ENCODE measurements at places on chromosomes 1 and 21.

DNA sequence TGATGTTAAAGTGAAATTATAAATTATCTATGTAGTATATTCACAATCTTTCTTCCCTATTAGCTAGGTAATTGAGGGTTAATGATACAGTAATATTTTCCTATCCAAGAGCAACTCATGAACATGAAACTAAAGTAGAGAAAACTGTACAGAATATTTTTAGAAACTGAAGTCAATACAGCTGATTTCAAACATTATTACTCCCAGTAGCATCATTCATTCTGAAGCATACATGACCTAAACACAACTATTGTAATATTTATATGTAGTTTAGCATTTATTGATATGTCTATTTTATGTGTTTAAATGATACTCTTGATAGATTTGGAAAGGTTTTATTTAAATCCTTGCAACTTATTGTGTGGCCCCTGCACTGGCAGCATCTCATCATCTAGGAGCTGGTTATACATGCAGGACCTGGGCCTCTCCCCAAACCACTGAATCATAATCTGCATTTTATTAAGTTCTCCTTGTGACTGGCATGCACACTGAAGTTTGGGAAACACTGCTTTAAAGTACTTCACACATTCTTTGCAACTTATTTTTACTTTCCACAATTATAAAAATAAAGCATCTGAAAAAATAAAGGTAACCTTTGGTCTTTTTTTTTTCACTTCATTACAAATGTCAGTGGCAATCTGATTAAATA is 199.9 kb downstream of the LRRC40 start:
- DNase-seq = no peak

DNA sequence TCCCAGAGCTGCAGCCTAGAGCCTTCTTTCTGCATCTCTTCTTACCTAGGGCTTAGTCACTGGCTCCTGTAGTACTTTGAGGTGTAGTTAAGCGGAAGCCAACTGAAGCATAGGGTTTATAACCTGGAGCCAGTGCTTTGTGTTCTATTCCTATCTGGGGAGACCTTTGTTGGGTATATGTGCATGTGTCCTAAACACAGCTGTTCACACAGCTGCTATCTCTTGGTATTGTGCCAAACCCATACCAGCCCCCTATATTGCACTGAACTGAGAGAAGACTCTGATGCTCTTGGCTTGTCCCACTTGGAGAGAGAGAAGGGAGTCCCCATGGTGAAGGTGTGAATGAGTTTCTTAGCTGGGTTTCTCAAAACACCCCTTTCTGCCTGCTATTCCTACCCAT is 17.2 kb upstream of the NFASC start:
- DNase-seq = no peak

DNA sequence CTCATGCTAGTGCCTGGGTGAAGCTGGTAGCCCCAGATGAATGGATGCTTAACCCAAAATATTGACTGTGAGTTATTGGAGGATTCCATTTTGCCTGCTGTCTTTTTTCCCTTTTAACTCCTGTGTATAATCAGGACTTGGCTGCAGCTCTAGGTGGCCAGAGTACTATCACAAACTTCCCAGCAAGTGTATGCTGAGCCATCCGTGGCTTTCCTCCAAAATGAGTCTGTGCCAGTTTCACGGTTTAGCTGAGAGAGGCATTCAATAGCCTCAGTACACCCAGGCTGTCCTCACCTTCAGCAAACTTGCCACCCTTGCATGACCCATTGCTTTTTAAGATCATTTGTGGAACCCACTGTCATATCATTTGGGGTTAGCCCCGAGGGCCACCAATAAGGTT is 5.3 kb upstream of the DPT start:
- DNase-seq = no peak

- no peak for DNase-seq
These were observed 23.6 kb downstream of the VAMP4 start for GRCh38 chr1:171718216-171718615.

GRCh38 chr1:2054560-2054959 is 4.3 kb downstream of the PRKCZ start:
- DNase-seq = no peak

- DNase-seq = no peak
These were observed 5.9 kb upstream of the DHX9 start for GRCh38 chr1:182833271-182833670.

GRCh38 chr1:178973652-178974101 is 52.0 kb upstream of the FAM20B start:
- DNase-seq = no peak

- no peak for DNase-seq
These were observed 442 bp upstream of the AHCYL1 start for GRCh38 chr1:109984190-109984455.

- no peak for DNase-seq
These were observed 715 bp upstream of the ARTN start for GRCh38 chr1:43932786-43933385.

DNA sequence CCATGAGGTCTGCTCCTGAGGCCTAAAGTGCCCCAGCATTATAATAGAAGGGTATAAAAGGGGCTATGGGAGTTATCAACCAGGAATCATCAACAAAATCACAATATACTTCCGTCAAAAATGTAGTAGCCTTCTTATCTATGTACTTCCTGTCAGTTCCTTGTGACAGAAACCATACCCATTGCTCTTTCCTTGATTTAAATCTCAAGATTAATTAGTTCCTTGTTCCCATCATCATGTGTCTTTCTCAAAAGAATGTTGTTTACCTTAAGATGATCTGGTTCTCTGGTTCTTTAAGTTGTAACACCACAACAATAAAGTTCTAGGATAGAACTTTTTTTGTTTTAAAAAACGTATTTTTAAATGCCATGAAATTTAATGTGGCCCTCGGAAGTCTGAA is 833.3 kb downstream of the LTN1 start:
- no peak for DNase-seq

DNA sequence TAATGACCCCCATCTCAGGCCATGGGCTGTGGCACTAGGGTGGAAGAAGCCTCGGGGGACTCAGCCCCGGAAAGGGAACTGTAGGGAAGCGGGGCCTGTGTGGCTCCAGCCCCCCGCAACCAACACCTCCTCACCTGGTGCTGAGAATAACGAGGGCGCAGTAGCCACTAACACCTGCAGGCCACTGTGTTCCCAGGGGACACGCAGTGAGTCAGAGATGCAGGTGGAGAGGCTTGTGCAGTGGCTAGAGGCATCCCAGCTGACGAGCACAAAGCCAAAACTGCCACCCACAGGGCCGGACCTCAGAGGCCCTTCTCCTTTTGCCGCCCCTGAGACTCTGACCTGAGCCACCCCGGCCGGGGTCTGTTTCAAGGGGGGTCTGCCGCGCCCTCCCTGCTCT is 33.5 kb upstream of the CCDC27 start:
- DNase-seq = no peak

DNA sequence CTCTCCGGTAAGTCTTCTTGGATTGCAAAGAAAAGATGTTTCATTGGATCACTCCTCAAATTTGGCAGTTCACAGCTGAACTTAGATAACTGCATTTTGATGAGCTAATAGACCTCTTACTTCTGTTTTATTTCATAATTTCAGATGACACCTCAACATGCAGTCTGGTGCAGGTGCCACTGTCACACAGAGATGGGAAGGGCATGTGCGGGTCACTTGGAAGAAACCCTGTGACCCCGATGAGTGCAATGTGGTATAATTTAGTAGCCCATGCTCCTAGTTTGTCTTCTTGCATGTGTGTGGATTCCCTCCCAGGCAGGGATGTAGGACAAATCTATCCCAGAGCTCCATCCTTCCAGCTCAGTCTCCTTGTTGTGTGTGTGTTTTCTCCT is 481 bp upstream of the SLAMF1 start:
- DNase-seq = no peak

DNA sequence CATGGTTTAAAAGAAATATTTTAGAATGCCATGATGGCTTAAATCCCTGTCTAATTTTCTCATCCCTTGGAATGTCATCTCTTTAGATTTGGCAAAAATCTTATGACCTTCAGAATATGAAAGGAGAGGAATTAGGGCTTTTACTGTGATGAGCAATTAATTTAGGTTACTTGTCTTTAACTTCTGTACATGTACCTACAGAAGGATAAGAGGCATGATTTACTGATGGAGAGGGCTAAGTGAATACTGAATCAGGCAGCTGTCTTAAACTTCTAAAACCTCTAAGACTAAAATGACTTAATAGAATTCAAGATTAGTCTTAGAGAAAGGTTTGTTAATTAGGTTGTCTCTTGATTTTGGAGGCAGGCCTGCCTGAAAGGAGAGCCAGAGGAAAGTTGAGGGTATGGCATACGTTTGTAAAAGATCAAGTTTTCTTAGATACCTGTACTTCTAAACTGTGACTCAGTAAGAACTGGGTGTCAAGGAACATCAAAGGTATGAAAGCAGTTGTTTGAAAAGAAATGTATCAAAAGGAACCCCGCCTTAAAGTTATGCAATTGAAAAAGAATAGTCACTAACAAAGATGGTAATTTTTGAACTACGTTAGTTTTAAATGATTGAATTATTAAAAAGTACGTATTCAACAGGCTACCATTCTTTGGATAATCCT is 12.5 kb downstream of the MACO1 start:
- no peak for DNase-seq

GRCh38 chr1:204258213-204259115 is 44.7 kb upstream of the GOLT1A start:
- DNase-seq = no peak
